ENCODE measurements at places on chromosomes 16 and 17. TPM values are rescaled to one million over a fixed set of nuclear protein-coding genes. Genes with fewer than 3 reads are reported as not detected.
A peak's percentile ranks its signal among the peaks of the same experiment; 100 is the strongest.

DNA sequence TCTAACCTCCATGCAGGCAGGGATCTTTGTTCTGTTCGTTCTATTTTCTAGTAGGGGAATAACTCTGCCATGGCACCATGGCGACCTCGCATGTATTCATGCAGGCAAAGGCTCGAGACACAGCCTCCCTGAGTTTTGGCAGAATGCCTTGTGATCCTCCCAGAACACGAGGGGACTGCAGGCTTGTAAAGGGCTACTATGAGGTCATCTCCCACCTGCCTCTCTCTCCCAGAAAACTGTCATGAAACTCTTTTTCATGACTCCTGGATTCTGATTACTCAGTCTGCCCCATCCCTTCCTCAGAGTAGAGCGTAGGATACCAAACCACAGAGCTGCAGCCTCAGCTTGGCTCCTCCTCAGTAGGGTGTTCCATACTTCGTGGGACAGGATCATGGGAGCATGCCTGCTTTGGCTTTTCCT lies 64.3 kb downstream of the IGF2BP1 start:
- no peak for DNase-seq

DNA sequence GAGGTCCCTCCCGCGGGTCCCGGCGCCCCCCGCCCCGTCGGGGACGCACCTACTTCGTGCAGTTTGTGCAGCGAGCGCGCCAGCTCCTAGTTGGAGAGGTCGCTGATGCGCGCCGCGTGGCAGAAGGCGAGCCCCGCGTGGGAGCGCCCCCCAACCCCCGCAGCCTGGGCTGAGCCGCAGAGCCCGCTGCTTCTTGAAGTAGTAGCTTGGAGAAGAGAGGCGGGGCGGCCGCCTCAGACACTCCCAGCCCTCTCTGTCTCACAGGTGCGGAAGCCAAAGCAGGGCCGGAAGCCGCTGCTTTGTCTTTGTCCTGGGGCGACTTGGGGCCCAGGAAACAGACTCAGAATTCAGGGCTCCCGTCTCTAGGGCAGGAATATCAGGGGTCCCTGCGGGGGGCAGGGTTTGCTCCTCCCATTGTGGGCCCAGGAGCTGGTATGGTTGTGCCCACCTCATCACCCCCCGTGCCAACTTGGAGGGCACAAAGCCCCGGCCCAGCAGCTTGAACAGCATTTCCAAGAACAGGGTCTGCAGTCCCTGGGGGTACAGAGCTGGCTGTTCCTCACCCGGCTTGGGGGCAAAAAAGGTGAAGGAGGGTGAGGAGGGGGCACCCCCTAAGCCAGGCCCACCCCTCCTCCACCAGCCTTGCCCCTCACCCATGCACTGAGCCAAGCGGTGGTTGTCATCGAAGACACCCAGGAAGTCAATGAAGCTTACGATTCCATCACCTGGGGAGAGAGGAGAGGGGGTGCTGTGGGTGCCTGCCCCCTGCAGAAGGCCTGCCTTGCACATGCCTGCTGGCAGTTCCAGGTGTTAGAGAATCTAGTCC lies 13.5 kb downstream of the SPATA32 start:
- DNase-seq: no peak

CAVIN1 gene
- polyA plus RNA-seq: 268 TPM

DNA sequence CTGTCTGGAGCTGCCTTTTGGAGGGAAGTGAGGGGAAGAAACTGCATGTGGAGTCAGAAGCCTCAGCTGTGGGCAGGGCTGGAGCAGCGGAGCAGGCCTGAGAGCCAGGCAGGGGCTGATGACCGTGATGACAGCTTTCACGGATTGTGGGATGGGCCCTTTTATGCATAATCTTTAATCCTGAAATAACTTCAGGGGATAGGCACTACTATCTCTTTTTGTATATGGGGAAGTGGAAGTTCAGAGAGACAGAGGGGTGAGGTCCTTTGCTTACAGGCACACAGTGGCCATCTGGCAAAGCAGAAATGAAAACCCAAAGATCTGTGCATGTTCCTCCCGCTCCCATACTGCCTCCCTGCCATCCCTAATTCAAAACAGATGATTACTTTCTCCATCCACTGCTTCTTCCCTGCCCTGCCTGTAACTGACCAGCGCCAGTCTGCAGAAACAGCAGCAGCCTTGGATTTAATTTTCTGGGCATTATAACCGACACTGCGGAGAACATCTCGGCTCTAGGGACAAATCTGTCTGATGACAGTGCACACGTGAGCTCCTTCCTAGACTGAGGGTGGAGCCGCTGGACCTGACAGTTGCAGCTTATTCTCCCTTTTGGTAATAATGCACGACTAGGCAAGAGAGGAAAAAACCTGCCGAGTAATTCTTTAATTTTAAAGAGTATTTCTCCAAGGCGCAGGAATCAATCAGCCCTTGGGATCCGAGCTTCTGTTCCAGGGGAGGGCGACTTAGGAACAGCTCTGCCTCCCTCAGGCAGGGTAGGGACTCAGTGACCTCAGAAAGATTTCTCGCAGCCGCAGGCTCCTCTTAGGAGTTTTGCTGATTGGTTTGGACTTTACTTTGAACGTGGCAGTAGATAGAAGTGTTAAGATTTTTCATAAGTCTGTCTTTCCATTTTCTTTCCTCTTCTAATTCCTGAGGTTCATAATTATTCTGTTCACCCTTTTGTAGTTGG lies 95.4 kb downstream of the UTP18 start:
- peak; percentile 31 for DNase-seq

- DNase-seq: no peak
Measured at GRCh38 chr16:79639576-79640311, 39.2 kb upstream of the MAF start.

DNA sequence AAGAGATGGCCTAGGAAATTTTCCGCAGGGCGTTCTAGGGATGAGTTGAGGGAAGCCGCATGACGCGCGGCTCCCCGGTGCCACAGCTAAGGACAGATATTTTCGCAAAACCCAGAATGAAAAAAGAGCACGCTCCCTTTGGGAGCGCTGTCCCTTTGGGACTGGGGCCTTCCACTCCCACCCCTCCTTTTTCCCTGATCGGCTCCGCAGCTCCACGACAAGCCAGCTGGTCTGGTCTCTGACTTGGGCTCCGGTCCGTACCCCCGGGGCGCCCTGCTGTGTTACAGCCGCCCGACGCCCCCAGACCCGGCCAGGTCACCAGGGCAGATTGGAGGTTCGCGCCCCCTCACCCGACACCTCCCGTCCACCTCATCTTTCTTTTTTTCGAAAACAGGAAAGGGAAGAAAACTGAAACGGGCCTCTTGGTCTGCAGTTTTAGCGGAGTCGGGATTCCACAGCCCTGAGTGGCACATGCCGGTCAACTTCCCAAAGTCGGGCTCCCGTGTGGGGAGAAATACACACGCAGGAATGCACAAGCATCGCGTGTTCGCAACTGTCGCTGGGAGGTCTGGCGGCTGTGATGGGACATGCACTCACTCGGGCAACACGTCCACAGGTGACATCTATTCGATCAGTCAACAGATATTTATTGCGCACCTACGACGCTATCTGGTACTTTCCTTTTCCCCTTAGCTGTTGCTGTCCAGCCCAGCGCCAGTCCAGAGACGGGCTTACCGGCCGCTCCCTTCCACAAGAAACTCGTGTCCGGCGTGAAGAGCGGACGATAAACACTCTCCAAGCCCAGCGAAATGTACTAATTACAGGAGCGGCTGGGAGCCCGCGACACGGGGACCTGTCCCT lies 3.9 kb upstream of the SOX9 start:
- no peak for DNase-seq

Data from muscle of arm (tissue), 14 donors.